ENCODE measurements at places on chromosomes 3 and 15.

DNA sequence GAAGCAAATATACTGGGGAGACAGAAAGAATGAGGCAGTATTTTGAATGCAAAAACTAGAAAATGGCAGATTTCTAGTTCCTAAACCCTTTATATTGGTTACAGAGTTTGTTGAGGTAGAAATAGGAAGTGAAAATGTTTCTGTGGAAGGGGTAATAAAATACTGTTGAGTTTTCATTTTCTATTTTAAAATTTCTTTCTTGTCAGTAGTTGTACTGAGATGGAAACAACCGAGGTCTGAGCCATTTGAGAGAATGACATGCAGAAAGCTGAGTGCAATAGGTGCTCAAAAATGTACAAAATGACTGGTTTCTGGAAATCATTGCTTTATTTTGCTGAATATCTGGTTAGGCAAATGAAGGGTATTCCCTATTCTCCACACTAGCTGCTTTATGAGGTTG is 361.4 kb downstream of the CHL1 start:
- no peak for DNase-seq

DNA sequence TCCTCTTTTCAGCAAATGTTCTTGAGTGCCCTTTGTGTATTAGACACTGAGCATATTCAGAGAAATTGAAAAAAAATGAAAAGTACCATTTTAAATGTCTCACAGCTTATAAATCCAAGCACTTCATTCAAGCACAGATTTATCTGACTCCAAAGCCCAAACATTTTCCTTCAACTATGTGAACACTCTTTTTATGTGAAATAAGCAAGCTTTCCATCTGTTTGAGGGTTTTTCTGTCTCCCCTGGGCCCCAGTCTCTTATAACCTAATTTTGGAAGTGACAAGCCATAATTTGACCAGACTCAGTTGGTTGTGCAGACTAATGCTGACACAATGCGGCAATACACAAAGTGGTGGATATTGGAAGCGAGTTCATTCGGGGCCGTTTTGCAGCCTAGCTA is 170.3 kb downstream of the CNTN6 start:
- DNase-seq, result no peak

GRCh38 chr15:78301326-78301725 is 1.9 kb upstream of the SKIC8 start:
- DNase-seq, result no peak

DNA sequence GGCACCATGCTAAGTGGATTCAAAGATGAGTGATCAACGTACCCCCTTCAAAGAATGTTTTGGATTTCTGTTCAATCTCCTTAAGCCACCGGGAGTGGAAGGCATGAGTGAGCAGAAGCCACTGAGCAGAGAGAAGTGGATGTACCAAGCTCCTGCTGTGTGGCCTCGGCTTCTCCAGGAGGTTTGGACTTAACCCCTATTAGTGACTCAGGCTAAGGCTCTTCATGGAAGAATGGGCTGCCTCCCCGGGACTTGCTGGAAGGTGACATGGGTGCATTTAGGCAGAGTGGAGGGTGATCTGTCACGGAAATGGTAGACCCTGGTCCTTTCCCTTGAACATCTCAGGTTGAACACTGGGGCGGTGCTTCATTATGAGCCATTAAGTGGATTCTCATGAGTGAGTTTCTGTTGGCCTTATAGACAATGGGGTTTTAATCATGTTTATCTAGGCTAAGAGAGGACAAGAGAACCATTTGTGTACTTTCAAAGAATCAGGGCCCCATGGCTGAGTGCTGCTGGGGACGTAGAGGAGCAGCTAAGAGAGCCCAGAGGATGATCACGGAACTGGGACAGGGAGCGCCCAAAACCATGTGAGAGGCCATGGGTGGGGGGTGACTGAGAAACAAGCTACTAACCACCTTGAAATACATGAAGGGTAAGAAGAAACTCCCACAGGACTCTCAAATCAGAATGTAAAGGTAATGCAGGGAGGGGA is 62.2 kb downstream of the HES1 start:
- DNase-seq, result no peak

DNA sequence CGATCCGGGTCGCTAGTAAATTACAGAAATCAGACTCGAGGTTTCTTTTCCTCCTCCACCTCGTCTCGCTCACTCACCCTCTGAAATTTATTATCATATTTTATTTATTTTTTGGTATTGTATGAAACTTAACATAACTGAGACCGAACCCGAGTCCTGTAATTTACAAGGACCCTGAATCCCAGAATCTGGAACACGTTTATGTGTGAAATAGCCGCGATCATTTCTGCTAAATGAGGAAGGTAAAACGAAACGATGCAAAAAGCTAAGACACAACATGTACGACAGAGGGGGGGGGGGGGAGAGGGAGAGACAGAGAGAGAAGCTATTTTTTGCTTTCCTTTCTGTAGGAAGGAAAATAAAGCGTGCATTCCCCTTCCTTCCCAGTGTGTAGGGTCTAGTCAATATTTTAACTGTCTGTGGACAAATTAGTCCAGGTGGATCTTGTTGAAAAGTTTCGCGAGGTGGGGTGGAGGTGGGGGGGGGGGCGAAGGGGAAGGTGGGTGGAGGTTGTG is 1.6 kb downstream of the BBX start:
- no peak for DNase-seq

DNA sequence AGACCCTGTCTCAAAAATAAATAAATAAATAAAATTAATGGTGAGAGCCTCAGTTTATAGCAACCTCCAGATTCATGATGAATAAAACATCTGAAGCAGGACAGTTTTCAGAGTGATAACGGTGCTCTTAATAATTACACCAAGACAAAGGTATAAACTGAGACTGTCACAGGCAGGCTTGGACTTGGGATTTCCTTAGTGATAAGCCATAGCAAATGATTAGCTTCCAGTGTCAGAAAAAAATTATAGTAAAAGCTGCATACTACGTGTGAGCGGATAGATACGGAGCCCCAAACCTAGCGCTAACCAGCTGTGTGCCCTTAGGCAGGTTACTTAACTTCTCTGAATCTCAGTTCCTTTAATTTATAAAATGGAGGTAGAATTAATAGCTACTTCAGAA is 21.5 kb downstream of the LIPH start:
- DNase-seq, result no peak

- DNase-seq, result no peak
These were observed 7.9 kb upstream of the ANPEP start for GRCh38 chr15:89822611-89822950.

GRCh38 chr3:197417441-197417840 is 119.0 kb upstream of the DLG1 start:
- no peak for DNase-seq

Measured in NCI-H82 (cell line).